ENCODE measurements at places on chromosomes 11 and 22. TPM values are rescaled to one million over a fixed set of nuclear protein-coding genes. Genes with fewer than 3 reads are reported as not detected.

TYR gene
- total RNA-seq: not detected

KRTAP5-10 gene
- total RNA-seq: not detected

FGF4 gene
- total RNA-seq: not detected

MB gene
- total RNA-seq: not detected

INSC gene
- total RNA-seq: 1.4 TPM

ART1 gene
- not detected for total RNA-seq

ARHGAP32 gene
- 8.4 TPM for total RNA-seq

OR8I2 gene
- total RNA-seq: not detected

OR2AG2 gene
- total RNA-seq: 0.28 TPM

ANO3 gene
- under 0.01 TPM for total RNA-seq

BET1L gene
- 10.0 TPM for total RNA-seq

ANO9 gene
- total RNA-seq: not detected

SCN4B gene
- total RNA-seq: 0.18 TPM

IGSF22 gene
- not detected for total RNA-seq

PLEKHA7 gene
- total RNA-seq: not detected

DNAJB7 gene
- total RNA-seq: not detected

C11orf52 gene
- 0.28 TPM for total RNA-seq

KCNK7 gene
- not detected for total RNA-seq

All from IMR-90 (cell line).